Right renal cortex interstitium (tissue), 3 donors: ENCODE measurements at places on chromosomes 4 and X.

DNA sequence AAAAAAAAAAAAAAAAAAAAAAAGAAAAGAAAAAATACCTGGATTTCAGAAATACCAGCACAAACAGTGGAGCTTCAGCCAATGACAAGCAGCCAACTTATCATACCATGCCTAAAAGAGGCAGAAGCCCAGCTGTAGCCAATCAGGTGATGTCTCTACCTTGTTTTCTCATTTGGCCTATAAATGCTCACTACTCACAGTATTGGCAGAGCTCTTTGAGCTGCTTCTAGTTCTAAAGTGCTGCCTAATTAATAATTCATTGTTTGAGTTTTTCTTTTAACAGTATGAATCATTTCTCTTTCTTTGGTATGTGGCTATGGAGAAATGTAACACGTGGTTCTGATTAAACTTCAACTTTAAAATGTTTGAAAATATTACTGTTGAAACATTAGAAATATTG is 188.8 kb upstream of the TECRL start:
- no peak for DNase-seq

GRCh38 chr4:22237155-22237751 is 278.6 kb downstream of the ADGRA3 start:
- no peak for DNase-seq

- DNase-seq: no peak
Observed at GRCh38 chr4:21749924-21750323, 198.6 kb downstream of the KCNIP4 start.

GRCh38 chrX:3504916-3505315 is 158.5 kb upstream of the MXRA5 start:
- DNase-seq: no peak

- no peak for DNase-seq
Observed at GRCh38 chrX:54494989-54495813, 833 bp downstream of the FGD1 start.

DNA sequence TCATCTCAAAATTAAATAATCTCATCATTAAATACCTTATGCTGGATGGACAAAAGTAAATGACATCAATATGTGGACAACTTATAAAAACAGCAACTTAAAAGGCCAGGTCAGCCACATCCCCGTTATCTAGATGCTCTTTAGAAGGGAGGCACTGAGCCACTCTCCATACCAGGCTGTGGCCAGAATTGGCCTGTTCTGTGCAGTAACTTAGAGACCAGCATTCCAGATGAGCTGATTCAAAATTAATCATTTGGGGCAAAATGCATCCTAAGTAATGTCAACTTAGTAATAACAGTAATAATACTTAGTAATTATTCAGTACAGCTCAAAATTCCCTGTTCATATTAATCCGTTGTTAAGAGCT is 373.6 kb downstream of the FBXW7 start:
- no peak for DNase-seq

GRCh38 chr4:6551660-6552059 is 23.3 kb upstream of the MAN2B2 start:
- no peak for DNase-seq

- no peak for DNase-seq
Observed at GRCh38 chrX:73213734-73214425, 771 bp downstream of the NAP1L2 start.

DNA sequence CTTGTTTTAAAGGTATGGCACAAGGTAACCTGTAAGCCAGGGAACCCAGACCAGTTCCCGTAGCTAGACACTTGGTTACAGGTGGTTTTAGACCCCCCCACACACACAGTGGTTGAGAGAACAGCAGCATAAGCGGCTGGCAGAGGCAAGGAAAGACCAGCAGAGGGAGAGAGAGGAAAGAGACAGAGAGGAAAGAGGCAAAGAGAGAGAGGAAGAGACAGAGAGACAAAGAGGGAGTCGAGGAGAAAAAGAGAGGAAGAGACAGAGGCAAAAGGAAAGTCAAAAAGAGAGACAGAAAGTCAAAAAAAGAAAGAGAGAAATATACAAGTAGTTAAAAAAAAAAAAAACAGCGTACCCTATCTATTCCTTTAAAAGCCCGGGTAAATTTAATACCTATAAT is 19.5 kb upstream of the PCSK1N start:
- no peak for DNase-seq

DNA sequence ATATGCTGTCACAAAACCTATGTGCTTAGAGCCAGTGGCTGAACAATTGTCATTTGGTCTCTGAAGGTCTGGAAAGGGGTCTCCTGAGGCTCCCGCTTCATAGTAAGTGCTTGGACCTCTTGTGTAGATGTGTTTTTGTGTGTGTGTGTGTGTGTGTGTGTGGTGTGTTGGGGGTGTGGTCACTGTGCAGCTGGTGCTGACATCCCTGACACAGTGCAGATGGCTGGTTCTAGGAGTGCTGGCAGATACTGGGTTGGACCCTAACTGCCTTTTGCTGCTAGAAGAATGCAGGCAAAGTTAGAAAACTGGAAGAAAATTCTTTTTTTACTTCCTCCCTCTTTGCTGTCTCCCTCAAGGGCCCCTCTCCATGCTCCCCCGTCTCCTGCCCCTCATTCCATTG is 1872.6 kb downstream of the ARAP2 start:
- DNase-seq: no peak

GRCh38 chr4:89538886-89539285 is 231.3 kb upstream of the GPRIN3 start:
- no peak for DNase-seq
